ENCODE measurements at places on chromosomes 7 and 10.

- no peak for DNase-seq
Measured at GRCh38 chr7:147432079-147432478, 1158.5 kb upstream of the C7orf33 start.

GRCh38 chr10:88184543-88185297 lies 321.3 kb downstream of the PTEN start:
- DNase-seq, result peak; percentile 19

DNA sequence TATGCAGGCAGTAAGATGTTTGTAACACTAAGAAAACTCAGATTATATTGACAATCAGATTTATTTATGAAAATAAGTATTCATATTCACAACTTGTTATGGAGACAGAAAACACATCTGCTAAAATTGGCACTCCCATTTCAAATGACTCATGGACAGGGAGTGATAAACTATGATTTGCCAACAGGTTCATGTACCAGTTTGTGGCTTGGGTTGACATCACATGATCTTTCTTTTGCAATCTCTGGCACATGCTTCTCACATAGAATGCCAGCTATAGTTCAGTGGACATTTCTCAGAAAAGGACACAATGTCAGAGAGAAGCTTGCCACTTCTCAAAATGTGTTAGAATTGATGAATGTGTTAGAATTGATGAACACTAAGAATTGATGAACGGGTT lies 663.2 kb upstream of the ANKRD30A start:
- no peak for DNase-seq

DNA sequence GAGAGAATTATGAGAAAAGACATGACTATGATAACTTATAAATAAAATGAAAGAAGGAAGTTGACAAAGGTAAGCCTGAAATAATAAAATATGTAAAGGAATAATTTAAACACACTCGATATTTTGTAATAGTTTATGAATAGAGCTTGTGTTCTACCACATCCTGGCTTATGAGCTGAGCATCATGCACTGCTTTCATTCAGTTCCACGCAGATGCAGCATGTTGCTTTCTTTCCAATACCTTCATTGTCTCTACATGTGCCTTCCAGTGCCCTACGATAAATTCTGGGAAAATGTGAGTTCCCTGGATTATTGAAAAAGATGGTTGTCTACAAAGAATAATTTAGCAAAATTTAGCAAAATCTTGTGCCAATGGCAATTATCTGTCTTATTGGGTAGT lies 398.9 kb upstream of the SEMA3C start:
- no peak for DNase-seq

DNA sequence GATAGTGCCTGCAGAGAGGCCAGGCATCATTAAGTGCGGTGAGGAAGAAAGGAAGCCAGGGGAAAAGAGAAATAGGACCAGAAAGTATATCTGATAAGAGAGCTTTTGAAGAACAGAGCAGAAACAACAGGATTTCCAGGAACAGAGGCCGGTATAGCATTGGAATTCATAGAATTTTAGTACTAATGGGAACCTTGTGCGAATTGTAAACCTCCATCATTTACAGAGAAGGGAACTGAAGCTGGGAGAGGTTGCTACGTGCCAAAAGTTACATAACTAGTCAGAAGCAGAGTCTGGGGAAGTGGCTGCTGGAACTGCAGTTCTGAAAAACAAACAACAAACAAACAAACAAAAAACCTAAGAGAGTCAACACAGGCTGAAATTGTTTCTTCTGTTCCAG lies 5.4 kb upstream of the ZMYND11 start:
- DNase-seq, result no peak

GRCh38 chr7:17963281-17963680 lies 23.0 kb upstream of the SNX13 start:
- no peak for DNase-seq

GRCh38 chr10:128421371-128422160 lies 295.3 kb upstream of the MKI67 start:
- no peak for DNase-seq

- DNase-seq, result no peak
Measured at GRCh38 chr7:105187302-105188169, 173.5 kb downstream of the KMT2E start.

GRCh38 chr10:94315024-94315451 lies 47.7 kb downstream of the NOC3L start:
- DNase-seq, result no peak

All from NCI-H2029 treated with DMSO at 0.1 percent for 48 hours (cell line).